ENCODE measurements at places on chromosomes 7 and 10. TPM values are rescaled to one million over a fixed set of nuclear protein-coding genes. Genes with fewer than 3 reads are reported as not detected.
A peak's percentile ranks its signal among the peaks of the same experiment; 100 is the strongest.

DNA sequence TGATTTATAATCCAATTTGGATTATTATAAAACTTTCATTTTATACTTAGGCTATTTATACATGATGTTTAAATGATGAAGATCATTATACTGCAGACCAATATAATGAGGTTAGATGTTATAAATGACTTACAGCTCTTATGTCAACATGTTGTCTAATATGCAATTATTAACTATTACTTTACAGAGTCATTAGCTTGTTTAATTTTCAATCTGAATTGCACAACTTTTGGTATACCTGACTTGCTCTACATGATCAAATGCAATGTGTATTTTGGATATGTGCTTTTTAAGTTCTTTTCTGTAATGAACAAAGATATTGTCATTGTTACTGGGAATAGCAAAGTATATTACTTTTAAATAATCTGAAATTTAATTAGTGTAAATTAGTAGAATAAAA is 569 bp downstream of the CD36 start:
- DNase-seq = no peak

The NEBL gene
- total RNA-seq = 4.3 TPM

GRCh38 chr7:34952822-34953221 is 84.5 kb downstream of the DPY19L1 start:
- no peak for DNase-seq

GRCh38 chr7:80478683-80479082 is 33.2 kb downstream of the GNAT3 start:
- peak; percentile 57 for DNase-seq

DNA sequence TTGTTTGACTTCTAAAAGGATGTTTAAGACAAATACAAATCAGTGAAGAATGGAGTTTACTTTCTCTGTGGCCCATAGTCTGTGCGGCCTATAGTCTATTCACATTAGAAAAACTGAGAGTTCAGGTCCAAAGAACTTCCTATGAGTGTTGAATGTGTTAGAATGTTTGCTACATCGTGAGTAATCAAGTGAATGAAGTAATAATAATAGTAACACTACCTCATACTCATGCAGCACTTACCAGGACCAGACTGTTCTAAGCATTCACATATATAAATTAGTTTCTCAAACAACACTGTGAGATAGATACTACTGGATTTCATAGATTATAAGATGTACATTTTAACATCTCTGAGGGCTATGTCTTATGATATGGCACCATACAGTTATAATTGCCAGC is 70.4 kb downstream of the RALA start:
- DNase-seq = no peak

DNA sequence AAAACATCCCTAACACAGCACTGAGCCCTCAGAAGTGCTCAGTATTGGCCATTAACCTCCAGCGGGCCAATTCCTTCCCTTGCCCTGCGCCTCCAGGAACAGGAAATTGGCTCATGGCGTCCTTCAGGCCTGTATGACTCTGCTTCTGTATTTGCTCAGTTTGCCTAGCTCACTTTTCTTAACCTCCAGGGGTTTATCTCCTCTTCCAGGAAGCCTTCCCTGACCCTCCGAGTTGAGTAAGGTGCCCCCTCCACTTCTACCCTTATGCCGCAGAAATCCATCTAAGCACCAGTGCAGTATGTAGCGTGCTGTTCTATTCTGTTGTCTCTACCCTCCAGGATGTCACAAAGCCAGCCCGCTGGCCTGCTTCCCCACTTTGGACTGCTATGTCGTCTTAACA is 1.1 kb upstream of the SFXN4 start:
- no peak for DNase-seq

- DNase-seq = no peak
These were observed 12.2 kb downstream of the UNCX start for GRCh38 chr7:1244700-1245523.

GRCh38 chr7:47580175-47580706 is 1.7 kb downstream of the TNS3 start:
- DNase-seq = peak; percentile 38

DNA sequence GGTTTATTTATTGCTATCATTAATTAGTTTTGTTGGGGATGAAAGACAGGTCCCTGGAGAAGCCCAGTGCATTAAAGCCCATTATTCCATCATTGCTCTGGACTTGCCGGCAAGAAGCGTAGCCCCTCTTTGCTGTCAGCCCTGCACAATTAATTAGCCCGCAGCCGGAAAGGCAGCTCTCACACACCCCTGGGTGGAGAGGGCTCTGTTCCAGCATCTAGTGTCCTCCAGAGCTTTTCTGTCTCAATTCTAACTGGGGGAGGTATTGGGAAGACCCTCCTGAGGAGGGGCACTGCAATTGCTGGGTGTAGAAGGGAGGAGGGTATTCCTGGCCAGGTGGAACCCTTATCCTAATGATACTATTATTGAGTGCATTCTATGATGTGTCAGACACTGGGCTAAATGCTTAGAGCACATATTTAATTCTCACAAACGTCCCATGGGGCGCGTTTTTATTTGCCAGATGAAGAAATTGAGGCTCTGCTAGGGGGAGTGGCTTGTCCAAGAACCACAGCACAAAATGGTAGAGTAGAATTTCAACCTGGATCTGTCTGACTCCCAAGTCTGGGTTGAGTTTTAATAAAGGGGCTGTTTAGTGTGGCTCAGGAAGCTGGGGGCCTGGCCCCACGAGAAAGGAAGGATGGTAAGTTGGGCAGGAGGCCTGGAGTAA is 148.1 kb upstream of the PCBD1 start:
- DNase-seq = no peak

DNA sequence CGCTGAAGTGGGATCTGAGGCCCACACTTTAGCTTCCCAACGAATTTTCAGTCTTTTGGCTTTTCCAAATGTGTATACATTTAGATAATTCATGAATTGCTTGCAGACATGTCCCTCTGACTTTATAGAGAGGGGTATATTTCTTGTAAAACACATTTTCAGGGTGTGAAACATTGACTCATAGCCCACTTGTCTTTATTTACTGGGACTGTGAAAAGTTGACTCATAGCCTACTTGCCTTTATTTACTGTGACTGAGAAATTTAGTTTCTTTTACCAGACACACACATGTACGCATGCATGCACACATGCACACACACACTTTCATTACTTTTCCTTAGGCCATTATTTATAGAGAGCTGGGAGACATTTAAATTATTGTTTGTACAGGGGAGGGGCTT is 79.1 kb downstream of the VTI1A start:
- DNase-seq = no peak

DNA sequence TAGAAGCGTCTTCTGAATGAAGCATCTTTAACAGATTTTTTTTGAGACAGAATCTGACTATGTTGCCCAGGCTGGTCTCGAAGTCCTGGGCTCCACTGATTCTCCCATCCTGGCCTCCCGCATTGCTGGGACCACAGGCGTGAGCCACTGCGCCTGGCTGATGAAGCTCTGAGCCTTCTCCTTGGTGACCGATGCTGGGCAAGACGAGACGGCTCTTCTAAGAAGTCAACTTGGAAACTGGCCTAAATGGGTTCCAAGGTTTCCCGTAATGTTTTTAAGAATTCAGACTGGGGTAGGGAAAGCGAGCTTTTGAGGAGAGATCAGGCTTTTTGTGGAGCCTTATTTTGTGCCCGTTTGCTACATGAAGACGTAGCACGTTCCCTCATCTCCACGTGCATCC is 224.5 kb downstream of the ZMYND11 start:
- no peak for DNase-seq

DNA sequence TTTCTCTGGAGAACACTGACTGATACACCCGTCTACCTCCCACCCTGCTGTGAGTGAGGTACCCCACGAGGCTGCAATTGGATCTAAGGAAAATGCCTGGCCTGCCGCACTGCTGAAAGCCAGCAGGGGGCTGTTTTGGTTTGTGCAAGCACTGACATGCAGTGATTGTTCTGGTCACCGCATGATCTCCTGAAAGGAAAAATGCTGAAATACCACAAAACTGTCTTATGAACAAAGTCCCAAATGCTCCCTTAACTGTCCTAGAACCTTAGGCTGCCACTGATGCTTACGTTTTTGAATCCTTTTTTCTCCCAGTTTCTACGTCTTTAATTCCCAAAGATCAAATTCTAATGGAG is 132.7 kb downstream of the JCAD start:
- DNase-seq = peak; percentile 71

GRCh38 chr10:119496273-119496672 is 46.2 kb downstream of the RGS10 start:
- no peak for DNase-seq

DNA sequence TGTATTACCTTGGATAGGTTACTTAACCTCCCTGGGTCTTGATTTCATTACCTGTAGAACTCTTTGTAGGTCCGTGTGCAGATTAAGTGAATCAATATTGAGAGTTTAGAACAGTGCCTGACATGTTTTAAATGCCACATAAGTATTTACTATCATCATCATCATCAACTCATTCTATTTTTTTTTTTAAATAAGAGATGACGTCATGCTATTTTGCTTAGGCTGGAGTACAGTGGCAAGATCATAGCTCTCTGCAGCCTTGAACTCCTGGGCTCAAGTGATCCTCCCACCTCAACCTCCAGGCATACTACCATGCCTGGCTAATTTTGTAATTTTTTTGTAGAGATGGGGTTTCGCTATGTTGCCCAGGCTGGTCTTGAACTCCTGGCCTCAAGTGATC is 132.0 kb upstream of the FZD8 start:
- DNase-seq = no peak

- no peak for DNase-seq
These were observed 5.6 kb upstream of the PAX2 start for GRCh38 chr10:100739517-100740368.

DNA sequence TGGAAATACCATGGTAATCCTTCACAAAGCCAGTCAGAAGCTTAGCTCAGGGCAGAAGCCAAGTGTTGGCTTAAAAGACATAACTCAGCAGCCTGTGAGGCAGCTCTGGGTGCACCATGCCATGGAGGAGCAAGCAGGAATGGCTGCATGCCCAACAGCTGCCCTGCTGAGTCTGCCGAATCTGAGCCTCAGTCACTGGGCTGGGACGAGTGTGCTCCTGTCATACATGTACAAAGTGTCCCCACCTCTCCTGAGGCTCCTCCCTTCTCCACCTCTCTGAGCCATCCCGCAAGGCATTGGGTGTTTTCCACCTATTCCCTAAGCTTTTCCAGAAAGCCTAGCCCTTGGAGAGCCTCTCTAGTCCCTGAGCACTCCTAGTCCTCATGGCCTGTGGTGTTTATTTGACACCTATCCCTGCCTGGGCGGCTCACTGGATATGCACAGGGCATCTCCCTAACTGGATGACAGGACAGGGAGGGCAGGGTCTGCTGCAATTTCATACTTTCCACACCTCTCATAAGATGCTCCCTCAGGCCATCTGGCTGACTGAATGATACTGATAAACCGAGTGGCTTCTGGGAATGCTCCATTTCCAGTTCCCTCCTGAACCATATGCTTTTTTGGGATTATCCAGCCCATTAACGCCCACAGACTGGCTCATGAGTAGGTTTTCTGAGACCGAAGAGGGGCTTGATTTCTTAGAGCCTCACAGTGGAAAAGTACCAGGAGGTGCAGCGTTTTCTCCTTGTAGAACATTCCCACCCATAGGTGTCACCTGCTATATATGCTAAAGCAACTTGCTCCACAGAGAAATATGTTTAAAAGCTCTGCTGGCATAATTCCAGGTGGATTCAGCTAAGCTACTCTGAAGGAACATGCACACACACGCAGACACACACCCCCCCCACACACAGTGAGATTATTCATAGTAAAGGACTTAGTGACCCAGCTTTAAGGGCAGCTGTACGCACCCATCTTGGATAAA is 199.3 kb downstream of the SNX10 start:
- DNase-seq = no peak

- peak; percentile 81 for DNase-seq
These were observed 171.9 kb downstream of the HDAC9 start for GRCh38 chr7:18667466-18667865.

All from fibroblast of the aortic adventitia (primary cell).